ENCODE measurements at places on chromosomes 5 and 9.

GRCh38 chr9:21789541-21790037 is 12.8 kb upstream of the MTAP start:
- DNase-seq: no peak

DNA sequence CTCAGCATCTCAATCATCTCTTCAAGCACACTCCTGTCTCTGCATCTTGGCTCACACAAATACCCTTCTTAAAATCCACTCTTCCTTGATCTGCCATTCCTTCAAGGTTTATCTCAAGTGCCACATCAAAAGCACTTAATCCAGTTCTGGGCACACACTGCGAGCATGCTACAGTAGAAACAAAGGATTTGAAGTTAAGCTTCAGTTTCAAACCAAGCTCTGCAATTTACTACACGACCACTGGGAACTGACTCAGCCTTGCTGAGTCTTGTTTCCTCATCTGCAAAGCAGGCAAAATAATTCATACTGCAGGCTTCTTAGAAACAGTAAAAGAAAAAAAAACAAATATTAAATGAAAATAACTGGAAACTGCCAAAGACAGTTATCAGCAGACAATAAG is 50.5 kb upstream of the CTNNAL1 start:
- DNase-seq: no peak

- no peak for DNase-seq
Observed at GRCh38 chr5:150519978-150520377, 12.0 kb downstream of the NDST1 start.

DNA sequence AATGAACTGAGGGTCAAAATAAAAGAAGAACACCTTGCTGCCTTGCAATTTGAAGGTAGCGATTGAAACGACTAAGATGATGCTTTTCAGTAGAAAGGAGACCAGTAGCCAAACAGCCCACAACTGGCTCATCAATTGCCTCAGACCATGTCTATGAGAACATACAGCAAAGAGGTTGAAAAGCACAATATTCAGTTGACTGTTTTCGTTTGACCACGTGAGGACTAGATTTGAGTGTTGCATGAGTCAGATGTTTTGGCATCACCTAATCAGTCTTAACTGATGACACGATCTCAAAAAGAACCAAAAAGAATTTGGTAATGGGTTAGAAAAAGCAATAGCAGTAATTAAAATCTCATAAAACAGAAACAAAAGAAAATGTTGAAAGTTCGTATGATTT is 82.7 kb upstream of the IL7R start:
- no peak for DNase-seq

DNA sequence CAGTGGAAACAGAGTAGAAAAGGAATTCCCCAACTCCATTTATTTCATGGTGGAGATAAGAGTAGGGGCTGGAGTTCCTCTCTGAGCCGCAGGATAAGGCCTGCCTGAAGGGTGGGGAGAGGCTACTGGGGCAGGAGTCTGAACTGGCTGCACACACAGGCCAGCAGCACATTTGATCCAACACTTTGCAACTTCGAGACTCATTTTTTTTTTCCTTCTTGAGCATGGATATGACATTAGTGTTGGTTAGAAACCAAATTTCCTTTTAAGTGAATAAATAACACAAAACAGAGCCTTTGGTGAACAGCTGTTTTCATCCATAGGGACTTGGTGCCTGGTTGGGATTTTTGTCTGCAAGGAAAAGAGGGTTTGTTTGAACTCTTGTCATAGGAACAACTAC is 76.6 kb downstream of the RALGPS1 start:
- no peak for DNase-seq

GRCh38 chr5:67202828-67203227 is 6.2 kb upstream of the CD180 start:
- DNase-seq: no peak

GRCh38 chr5:163506726-163507125 is 1.3 kb downstream of the MAT2B start:
- no peak for DNase-seq

GRCh38 chr9:114414346-114414745 is 26.6 kb upstream of the AKNA start:
- DNase-seq: no peak

- DNase-seq: no peak
Observed at GRCh38 chr5:31720004-31720403, 81.1 kb downstream of the PDZD2 start.

DNA sequence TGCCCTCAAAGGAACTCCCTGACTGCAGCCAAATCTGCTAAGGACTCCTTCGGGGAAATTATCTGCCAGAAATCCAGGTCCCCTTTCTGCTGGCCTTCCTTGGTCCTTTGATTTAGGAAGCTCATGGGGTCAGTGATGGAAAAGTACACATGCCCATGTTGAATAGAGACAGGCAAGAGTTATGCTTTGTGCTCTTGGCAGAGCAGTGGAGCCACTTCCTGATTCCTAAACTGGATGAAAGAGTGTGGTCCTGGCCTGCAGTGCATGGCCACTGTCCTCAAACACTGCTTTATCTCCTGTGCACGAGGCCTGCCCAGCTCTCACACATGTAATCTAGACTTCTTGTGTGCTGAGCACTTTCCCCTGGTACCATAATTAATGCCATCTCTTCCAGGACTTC is 2.0 kb upstream of the EBF1 start:
- no peak for DNase-seq

- DNase-seq: no peak
Observed at GRCh38 chr5:68983043-68983442, 110.8 kb upstream of the SLC30A5 start.

DNA sequence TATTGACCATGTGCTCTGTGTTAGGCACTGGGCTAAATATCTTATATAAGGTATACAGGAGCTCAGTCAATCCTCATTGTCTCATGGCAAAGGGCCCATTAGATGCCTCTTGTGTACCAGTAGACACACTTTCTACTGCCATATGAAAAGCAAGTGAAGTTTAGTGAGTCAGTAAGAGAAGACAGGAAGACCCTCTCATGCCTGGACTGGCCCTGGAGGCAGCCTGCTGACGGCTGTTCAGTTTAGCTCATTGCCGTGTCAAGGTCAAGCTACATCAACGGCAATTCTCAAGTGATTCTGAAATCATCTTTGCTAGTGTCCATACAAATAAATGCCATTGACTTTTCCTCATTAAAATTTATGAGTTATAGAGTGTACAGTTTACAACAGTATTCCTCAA is 237.9 kb downstream of the IRX1 start:
- no peak for DNase-seq

DNA sequence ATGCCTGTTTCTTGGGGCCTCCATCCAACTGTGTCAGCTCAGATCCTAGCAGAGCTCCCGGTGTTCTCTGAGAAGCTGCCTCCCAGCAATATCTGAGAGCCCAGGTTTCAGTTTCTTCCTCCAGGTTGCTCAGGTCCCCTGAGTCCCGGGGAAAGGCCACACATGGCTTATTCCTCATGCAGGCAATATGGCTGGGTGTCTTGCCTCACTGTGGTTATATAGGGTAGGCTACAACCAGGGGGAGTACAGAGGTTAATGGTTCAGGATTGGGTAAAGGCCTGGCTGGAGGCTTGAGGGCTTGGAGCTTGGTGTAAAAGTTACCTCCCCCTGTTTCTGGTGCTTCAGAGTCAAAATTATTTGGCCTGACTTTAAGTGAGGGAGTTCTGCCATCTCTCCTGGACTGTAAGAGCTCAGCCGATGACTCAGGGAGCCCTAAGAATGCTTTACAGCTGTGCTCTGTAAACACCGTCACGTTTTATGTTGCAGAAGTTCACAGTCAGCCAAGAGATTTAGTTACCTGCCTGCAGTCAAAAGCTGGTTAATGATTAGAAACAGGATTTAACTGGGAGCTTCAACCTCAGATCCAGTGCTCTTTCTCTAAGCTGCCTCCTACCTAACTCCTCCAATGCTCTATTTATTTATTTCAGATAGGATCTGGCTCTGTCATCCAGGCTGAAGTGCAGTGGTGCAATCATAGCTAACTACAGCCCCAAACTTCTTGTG is 24.3 kb upstream of the UBAP2 start:
- no peak for DNase-seq

DNA sequence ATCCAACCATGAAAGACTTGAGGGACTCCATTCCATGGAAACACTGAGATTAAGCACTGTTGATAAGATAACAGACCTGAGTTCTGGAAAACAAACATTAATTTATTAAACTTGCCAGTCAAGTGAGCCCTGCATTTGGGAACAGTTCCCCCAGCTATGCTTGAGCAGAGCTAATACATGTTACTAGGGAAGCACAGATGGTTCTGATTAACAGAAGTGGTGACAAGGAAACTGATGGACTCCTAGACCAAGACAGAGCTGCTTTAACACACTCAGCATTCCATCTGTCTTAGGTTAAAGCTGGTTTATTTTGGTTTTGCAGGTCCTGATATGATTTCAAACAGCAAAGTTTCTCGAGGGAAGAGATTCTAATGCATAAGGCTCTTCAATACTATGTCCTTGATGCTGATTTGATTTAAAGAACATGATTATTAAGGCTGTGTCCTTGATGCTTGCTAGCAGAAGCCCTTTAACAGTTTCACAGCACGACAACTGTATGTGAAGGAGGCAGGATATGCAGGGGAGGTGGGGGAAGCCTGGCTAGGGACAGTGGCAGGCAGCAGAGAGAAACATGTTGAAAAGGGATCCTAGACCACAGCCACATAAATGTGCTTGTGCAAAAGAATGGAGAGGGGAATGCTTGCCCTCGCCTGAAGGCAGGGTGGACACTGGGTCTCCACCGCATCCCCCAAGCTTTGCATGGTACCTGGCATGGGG is 66.2 kb downstream of the ACTBL2 start:
- DNase-seq: no peak

GRCh38 chr5:4576908-4577307 is 563.2 kb upstream of the ADAMTS16 start:
- DNase-seq: no peak

DNA sequence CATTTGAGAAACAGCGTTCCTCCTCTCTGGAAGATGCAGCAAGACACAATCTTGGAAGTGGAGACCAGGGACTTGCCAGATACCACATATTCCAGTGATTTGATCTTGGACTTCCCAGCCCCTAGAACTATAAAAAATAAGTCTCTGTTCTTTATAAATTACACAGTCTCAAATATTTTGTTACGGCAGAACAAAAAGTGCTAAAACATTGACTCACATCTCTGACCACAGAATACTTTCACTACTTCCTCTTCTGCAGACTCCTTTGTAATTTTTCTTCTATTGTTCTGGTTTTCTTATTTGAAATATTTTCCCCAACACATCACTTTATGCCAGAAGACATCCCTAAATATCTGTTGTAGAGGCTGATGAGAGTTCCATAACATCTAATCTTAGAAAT is 706.1 kb upstream of the CDH18 start:
- no peak for DNase-seq

- no peak for DNase-seq
Observed at GRCh38 chr9:124549016-124549415, 41.8 kb upstream of the NR5A1 start.

DNA sequence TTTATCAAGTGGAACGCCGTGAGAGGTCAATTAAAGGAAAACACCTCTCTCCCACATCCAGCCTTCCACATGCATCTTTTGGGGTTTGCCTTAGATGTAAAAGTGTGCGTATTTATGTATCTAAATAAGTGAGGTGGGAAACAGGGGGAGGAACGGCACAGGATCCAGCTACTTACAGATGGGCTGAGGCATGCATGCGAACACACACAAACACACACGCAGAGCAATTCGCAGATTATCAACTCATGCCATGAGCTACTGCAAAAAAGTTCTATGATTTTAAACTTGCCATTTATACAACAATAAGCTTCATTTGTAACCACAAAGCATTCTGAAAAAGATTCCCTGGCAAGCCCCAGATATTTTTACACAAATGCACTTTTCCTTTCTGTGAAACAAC is 242.1 kb downstream of the BNC2 start:
- DNase-seq: no peak

DNA sequence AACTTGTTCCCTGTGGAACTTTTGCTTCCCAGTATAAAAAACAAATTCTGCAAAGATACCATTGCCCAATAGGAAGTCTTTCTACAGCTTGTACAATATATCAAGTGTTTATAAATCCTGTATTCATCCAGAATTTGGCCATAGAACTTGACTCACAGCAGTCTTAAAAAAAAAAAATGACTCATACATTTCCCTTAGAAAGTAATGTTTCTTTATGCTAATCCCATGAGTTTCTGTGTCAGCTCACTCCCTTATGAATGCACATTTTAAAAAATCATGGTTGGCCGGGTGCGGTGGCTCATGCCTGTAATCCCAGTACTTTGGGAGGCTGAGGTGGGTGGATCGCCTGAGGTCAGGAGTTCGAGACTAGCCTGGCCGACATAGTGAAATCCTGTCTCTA is 89.3 kb upstream of the DMRT1 start:
- DNase-seq: no peak

DNA sequence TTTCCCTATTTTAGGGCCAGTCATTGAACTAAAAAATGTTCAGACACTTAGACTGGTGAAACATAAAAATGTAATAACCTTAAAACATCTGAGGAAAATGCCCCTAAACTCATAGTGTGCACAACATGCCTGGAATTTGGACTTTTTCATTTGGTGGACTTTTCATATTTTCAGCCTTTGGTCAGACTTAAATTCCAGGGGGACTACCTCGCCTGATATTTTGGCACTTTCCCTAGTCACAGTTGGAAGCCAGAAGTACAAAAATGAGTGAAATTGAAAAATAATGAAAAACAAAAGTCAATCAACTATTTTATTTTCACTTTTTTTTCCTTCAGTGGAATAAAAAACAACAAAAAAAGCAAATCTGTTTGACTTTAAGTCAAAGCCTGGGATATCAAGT is 256.2 kb downstream of the ACTL7B start:
- no peak for DNase-seq

- no peak for DNase-seq
Observed at GRCh38 chr9:91084896-91085516, 276.7 kb downstream of the AUH start.

GRCh38 chr5:27242258-27242626 is 203.9 kb upstream of the CDH9 start:
- no peak for DNase-seq

GRCh38 chr9:98045234-98046179 is 11.0 kb upstream of the NANS start:
- no peak for DNase-seq

DNA sequence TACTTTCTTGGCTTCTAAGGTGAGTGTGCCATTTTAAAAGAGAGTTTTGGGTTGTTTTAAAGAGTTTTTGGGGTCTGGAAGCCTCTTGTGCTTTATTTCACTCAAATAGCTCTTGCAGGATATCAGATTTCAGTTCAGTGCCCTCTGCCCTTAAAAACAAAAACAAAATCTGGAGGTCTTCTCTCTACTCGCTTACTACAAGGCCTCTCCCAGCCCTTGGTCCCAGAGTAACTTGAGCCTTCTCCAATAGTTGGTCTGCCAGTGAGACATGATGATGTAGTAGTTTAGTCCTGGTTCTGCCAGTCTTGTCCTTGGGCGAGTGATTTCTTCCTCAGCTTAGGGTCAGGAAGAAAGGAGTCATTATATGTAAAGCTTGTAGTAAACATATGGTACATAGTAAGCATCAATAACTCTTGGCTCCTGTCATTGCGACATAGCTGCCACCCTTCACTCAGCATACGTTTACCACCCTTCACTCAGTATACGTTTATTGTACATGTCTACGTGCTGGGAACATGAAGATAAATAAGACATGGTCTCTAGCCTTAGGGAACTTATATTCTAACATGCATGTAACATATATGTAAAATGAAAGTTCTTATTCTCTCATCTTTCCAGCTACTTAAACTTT is 147.6 kb downstream of the MAN2A1 start:
- no peak for DNase-seq
